NCI-H1436 (cell line): ENCODE measurements at places on chromosomes 6 and 20.

DNA sequence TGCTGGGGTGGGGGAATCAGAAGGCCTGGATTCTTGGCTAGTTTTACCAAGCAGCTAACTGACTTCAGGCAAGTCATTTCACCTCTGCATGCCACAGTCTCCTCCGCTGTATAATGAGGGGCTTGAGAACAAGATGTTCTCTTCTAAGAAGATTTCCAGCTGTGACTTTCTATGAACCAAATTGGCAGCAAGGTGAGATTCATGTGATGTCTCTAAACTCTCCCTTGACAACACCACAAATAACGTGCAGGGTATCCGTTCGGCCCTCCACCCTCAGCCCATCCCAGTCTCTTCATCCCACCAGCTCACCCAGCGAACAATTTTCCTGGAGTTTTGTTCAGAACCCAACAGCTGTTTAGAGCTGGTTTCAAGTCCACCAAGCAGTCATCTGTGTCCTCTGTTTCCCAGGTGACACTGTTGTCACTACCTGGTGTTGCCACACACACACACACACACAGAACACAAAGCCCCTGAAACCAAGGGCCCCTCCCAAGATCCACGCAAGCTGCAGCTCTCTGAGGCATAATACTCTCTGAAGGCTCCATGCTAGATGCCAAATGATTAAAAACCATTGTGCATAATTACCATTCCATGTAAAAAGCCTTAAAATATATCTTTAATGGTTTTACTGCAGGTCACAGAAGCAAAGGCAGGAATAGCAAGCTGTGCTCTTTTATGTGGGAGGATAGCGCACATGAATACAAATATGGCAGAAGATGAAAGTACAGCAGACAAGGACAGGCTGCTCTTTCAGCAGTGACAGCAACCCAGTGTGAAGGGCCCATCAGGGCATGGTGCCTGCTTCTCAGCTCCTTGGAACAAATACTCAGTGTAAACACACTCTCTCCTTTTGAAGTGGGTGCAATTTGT is 48.2 kb downstream of the ARHGAP18 start:
- no peak for DNase-seq

- no peak for DNase-seq
Observed at GRCh38 chr20:49659056-49659455, 54.6 kb downstream of the B4GALT5 start.

DNA sequence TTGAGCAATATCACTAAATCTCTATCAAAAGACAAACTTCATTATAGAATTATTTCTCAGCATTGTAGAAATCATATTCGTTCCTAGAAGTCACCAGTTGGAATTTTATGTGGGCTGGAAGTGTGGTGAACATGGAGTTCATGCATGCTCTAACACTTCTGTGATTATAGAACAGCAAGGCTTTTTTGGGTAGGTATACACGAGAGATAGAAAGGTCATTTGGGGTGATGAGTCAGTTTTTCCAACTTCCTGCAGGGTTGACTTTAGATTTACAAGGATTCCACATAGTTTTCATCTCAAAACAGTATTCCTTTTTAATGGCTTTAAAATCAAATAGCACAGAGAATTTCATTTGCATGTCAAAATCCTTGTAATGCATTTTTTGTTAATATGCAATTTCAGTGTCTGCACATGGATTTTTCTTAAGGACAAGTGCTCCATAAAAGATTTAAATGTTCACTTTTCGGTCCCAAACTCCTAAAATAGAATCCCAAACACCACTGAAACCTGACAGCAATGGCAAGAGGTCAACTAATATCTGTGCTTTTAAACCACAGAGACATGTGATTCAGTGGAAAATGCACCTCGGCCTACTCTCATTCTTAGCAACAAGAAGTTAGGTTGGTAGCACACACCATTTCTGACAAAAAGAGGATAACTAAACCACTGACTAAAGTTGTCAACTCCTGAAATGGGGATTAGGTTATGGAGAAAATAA is 211.0 kb downstream of the MOXD1 start:
- DNase-seq, result no peak

- no peak for DNase-seq
Observed at GRCh38 chr6:100665041-100665380, 200.3 kb upstream of the SIM1 start.

- DNase-seq, result no peak
Observed at GRCh38 chr6:37275350-37275749, 17.4 kb upstream of the TMEM217 start.
